ENCODE measurements at places on chromosomes 1 and 21.

DNA sequence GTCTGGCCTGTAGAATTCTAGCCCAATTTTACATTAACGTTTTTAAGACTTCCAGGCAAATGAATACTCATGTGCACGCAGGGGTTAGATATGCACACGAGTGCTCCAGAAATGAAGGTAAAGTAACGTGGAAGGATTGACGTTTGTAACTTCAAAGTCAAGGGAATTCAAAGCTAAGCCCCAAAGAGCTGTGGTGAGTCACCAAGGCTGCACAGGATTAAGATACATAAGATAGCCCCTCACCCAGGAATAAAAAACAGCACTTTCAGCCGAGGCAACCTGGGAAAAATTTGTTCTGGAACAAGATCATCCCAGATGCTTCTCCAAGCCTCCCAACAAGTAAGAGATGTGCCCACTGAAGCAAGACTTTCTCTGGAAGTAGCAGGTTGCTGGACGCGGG lies 259.6 kb upstream of the PLXNA2 start:
- no peak for DNase-seq

- DNase-seq = no peak
Observed at GRCh38 chr1:22915231-22915630, 57.4 kb downstream of the LACTBL1 start.

DNA sequence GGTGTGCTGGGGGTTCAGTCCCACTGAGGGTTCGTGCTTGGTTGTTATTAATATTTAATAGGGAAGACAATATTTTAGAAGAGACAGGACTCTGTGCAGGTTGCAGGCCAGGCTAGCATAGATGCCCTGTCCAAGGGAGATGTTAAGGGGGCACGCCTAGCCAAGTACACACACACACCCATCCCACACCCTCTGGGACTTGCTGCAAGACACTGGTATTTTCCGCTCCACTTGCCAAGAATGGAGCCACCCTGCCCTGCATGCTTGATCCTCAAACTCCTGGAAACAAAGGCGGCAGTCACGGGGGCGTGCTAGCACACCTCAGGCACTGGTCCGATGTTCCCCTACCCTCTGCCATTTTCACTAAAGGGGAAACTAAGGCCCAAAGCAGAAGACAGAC lies 99.1 kb downstream of the MRPL37 start:
- no peak for DNase-seq

DNA sequence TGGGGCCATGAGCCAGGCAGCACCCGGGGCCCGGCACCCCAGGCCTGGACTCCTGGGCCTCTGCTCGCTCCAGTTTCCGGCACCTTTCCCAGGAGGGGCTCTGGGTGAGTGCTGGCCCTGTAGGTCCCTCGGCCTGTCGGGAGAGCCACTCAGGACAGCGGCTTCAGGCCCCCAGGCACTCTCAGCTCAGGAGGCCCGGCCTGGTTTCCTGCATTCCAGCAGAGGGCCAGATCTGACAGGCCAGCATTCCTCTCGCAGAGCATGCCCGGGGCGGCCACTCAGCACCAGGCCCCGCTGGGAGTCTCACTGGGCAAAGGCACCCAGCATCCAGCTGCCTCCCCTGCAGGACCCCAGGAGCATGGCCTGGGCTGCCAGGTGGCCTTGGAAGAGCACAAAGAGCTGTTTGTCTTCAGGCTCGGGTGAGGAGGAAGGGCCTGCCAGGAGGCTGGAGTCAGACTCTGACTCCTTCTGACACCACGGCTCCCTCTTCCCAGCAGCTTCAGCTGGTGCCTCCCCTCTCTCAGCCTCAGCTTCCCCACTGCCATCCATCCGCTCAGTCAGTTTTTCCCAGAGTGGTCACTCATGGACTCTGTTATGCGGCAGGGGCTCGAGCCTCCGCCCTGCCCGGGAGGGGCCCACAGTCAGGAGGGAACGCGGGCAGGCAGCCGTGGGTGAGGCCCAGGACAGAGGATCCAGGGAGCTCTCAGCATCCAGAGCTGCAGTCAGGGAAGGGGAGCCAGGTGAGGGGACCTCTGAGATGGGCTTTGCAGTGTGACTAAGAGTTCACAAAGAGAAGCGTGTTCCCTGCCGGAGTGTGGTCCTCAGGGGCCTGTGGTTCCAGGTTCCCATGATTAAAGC lies 51.7 kb downstream of the WNT9A start:
- no peak for DNase-seq

DNA sequence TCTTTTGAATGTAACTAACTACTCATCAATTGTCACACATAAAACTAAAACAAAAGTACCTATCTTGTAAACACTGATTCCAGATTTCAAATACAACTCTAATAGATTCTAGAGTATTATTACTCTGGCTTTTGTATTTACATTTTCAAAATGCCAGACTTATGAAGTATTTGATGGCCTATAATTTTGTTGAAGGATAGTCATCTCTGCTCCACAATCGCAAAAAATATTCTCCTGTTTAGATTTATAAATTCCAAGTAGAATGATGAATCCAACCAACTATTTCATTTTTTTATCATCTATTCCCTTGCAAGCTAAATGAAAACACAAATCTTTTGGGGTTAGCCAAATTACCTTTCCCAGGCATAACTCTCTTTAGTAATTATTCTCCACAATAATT lies 75.0 kb upstream of the GUCA2A start:
- peak; percentile 54 for DNase-seq

DNA sequence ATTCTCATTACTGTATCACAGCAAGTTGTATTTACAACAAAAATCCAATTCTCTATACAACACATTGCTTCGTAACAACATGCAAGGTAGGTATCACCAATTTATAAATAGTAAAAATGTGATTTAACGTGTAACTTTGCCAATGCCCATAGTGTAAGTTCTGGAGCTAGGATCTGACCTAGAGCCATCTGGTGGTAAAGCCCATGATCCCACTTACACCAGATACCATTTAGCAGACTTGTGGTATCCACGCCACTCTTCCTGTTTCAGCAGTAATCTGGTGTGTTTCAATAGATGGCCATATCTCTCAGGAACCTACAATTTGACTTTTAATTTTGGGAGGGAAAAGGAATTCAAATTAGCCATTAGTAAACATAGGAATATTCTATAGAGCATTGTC lies 10.2 kb downstream of the SETSIP start:
- DNase-seq = no peak

GRCh38 chr1:68280286-68280685 lies 48.0 kb upstream of the WLS start:
- no peak for DNase-seq

DNA sequence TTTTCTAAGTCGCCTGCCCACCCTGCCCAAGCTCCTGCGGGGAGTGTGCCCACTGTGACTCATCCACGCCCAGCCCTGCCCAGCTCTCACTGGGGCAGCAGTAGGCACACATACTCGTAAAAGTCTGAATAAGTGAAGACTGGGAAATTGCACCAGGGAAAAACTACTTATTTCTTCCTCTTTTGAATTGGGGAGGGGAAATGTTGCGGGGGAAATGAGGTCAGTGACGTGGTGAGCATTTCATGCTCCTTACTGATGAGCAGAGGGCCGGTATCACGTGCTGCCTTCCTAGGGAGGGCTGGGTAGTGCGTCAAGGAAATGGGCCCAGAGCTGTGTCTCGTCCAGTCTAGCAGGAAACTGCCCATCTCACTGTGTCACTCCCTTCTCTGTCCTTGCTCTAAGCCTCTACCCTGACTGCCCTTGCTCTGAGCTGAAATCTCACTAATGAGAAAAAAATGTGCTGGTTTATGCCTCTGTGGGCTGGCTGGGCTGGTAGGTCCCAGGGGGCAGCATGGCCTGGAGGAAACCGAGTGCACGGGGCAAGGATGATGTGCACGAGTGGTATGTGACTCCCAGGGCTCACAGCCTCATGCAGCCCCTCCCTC lies 13.5 kb upstream of the TNFRSF1B start:
- peak; percentile 68 for DNase-seq

- no peak for DNase-seq
Observed at GRCh38 chr1:43423672-43424550, 29.8 kb downstream of the HYI start.

GRCh38 chr1:33563699-33564098 lies 91.3 kb downstream of the ZSCAN20 start:
- no peak for DNase-seq

- DNase-seq = peak; percentile 4
Observed at GRCh38 chr1:108750476-108751181, 4.2 kb downstream of the STXBP3 start.

GRCh38 chr1:27416387-27417111 lies 24.1 kb downstream of the GPR3 start:
- peak; percentile 70 for DNase-seq

DNA sequence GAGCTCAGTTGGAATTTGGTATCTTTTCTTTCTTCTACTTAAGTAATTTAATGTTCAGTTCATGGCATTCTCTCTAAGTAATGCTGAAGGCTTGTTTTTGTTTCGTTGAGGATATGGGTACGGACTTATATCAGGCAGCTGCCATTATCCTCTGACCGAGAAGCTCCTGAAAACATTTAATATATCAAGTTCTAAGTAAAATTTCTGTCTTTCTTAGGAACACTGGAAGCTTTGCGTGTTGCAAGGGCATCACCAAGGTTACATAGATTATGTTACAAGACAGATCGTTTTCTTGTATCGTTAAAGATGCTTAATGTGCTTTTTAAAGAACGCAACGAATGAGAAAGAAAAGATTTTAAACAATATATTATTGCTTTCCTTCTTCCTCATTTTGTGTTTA lies 1.0 kb upstream of the GALNT2 start:
- no peak for DNase-seq

GRCh38 chr1:100959502-100960060 lies 63.7 kb downstream of the SLC30A7 start:
- peak; percentile 21 for DNase-seq

DNA sequence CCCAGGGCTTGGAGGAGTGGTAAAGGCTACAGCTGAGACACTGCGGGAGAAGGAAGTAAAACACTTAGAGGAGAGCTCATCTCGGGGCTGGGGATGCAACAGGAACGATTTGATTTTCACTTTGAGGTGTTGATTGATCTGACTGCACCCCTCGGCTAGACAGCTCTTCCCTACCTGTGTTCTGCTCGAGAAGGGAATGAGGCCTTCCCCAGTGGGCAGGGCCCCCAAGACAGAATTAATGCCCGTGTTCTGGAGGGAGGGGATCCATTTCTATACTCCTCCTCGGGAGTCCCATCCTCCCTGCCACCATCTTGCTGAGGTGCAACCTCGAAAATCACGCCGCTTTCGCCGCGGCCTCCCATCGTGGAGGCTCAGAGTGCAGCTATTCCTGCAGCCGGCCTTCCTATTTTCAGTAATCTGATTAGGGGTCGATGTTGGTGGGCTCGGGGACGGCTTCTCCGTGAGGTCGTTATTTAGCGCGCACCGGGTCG lies 2.4 kb downstream of the ATP2B4 start:
- peak; percentile 27 for DNase-seq

- DNase-seq = no peak
Observed at GRCh38 chr1:208230668-208231529, 13.3 kb downstream of the PLXNA2 start.

GRCh38 chr1:24866211-24867083 lies 63.6 kb downstream of the RUNX3 start:
- DNase-seq = no peak

DNA sequence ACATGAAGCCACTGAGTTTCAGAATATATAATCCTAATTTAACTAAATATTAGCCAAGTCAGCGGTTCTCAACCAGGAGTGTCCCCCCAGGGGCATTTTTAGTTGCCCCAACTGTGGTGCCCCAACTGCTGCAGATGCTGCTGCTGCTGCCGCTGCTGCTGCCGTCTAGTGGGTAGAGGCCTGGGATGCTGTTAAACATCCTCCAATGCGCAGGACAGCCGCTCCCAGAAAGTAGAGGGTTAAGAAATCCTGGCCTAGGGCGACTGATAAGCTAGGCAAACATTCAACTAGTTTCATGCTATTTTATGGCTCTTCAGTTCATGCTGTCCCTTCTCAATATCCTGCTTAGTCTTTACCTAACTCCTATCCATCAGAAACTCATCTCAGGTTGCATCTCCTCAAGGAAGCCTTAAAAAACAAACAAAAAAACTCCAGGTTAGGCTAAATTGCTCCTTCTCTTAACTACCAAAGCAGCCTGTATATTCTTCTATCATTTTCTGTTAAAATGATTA lies 9.9 kb upstream of the DCAF6 start:
- no peak for DNase-seq

DNA sequence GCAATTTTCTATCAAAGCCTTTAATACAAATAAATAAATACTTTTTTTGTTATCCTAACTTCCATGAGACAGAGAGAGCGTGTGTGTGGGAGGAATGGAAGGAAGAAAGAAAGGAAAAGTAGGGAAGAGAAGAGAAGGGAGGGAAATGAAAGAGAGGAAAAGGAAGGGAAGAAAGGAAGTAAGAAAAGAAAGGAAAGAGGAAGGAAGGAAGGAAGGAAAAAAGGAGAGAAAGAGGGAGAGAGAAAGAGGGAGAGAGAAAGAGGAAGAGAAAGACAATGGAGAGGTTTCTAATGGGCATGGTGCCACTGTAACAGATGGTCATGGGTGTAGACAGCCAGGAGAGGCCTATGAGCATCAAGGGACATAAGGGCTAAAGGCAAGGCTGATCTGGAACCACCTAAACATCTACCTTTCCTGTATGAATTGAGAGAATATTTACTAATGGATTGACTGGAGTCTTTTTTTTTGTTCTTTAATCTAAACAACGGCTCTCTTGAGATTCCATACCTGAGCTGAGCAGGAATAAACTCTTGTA lies 234.9 kb downstream of the PTPRC start:
- DNase-seq = no peak

DNA sequence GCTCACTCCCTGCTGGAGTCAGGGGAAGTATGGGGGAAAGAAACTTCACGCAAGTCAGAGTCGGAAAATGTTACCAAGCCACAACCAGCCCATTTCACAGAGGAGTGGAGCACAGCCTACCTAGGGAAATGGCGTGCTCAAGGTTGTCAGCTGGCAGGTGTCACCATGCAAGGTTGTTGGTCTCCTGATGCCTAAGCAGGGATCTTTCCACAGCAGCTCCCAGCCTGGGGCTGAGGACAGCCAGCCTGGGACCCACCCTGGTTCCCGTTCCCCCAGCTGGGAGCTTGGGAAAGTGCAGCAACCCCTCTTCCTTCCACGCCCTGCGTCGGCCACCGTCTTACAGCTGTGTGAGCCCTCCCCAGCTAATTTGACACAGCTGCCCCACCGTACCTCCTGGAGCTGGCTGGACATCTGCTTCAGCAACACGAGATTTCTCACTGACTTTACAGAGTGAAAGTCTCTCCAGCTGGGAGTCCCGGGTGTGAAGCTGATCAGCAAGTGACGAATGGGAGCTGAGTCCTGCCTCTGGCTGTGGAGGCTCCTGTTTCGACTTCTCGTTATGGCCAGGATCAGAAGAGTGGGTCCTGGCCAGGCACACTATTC lies 224.6 kb upstream of the RAB4A start:
- no peak for DNase-seq

DNA sequence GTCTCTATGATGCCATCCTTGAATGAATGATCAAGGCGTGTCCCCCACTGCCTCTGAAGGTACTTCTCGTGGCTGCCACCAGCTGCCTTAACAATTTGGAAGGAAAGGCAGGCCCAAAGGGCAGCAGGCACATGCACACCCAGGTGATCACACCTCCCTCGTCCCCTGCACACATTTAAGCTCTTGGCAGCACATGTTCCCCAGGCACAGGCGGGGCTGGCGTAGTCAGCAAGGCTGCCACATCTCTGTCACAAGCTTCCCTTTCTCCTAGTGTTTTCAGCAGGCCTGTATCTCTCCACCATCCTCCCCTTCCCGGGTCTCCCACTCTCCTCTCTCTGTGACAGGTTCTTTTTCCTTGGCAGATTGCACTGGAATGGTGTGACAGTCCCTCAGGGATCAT lies 111.9 kb downstream of the CACNA1E start:
- DNase-seq = no peak

Data from iris pigment epithelial cell (primary cell).